ENCODE measurements at places on chromosomes 1 and 21. TPM values are rescaled to one million over a fixed set of nuclear protein-coding genes. Genes with fewer than 3 reads are reported as not detected.

DNA sequence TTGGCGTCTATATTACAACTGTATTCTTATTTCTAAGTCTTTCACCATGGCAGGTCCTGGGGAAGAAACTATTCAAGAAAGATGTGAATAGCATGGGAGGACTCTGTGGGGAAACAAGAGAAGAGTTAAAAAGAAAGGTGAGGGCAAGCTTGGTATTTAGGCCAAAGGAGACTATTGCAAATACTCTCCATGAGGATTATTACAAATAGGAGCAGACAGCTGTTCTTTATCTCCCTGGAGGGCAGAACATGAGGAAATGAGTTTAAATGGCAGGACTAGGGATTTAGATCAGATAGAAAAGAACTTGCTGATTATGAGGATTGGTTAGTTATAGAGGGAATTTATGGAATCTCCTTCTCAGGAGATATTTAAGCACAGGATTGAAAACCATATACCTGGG lies 186.8 kb downstream of the CDC7 start:
- no peak overlapping the region for H3K4me3 ChIP-seq
- H3K36me3 ChIP-seq = peaks cover 4% of the 10 kb centered on the region
- H3K27ac ChIP-seq = no peak overlapping the region
- no peak for DNase-seq

Gene TEX35
- total RNA-seq = not detected

Gene TBX19
- 1.2 TPM for total RNA-seq

Gene PLA2G2D
- not detected for total RNA-seq

Gene OLIG1
- not detected for total RNA-seq

DNA sequence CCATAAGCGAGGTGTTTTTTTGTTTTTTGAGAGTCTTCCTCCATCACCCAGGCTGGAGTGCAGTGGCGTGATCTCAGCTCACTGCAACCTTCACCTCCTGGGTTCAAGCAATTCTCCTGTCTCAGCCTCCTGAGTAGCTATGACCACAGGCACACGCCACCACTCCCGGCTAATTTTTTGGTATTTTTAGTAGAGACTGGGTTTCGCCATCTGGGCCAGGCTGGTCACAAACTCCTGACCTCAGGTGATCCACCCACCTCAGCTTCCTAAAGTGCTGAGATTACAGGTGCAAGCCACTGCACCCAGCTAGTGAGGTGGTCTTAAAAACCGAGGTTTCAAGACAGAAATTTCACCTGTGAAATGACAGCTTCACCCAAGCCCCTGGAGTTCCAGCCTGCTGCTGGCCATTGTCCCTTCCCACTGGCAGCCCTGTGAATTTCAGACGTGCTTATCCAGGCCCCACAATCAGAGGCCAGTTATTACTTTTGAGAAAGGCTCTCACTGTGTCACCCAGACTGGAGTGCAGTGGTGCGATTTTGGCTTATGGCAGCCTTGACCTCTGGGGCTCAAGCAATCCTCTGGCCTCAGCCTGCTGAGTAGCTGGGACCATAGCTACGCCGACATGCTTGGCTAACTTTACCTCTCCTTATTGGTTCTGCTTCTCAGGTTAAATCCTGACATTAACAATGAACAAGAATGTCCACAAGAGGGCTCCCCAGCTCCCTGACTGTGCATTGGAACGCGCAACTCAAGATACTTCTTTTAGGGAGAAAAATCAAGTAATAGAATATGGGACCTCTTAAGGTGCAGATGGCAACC lies 19.4 kb downstream of the ENO1 start:
- H3K4me3 ChIP-seq = no peak overlapping the region
- no peaks in the 10 kb centered on the region for H3K4me1 ChIP-seq
- H3K36me3 ChIP-seq = peaks cover 62% of the 10 kb centered on the region
- peak overlapping the region; percentile 22 for H3K27ac ChIP-seq

Gene OLIG2
- total RNA-seq = not detected

DNA sequence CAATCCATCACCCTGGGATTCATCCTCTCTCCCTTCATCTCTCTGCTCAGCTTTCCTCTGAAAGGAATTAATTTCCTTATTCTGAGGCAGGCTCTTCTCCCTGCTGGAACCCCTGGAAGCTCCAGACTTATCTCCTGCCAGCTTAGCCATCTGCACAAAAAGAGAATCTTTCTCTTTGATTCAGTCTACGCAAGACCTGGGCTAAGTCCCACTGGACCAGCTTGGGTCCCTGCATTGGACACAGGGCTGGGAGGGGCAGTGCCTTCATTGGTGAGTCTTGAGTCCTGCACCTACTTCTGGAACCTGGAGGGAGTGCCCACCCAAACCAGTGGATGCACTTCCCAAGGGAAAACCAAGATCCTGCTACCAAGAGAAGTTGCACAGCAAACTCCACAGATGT lies 271.7 kb upstream of the CSF3R start:
- no peaks in the 10 kb centered on the region for H3K27me3 ChIP-seq
- no peaks in the 10 kb centered on the region for H3K36me3 ChIP-seq
- DNase-seq = no peak
- H3K27ac ChIP-seq = no peak overlapping the region

Gene NBPF19
- 7.7 TPM for total RNA-seq

Gene UBQLN4
- 19.0 TPM for total RNA-seq

Gene THEM5
- total RNA-seq = not detected

Gene DR1
- 68.8 TPM for total RNA-seq

Gene IL22RA1
- total RNA-seq = not detected

GRCh38 chr1:241844593-241844992 lies 3.4 kb upstream of the EXO1 start:
- H3K27me3 ChIP-seq = no peaks in the 10 kb centered on the region
- no peak overlapping the region for H3K4me3 ChIP-seq
- H3K27ac ChIP-seq = no peak overlapping the region
- no peak for DNase-seq

DNA sequence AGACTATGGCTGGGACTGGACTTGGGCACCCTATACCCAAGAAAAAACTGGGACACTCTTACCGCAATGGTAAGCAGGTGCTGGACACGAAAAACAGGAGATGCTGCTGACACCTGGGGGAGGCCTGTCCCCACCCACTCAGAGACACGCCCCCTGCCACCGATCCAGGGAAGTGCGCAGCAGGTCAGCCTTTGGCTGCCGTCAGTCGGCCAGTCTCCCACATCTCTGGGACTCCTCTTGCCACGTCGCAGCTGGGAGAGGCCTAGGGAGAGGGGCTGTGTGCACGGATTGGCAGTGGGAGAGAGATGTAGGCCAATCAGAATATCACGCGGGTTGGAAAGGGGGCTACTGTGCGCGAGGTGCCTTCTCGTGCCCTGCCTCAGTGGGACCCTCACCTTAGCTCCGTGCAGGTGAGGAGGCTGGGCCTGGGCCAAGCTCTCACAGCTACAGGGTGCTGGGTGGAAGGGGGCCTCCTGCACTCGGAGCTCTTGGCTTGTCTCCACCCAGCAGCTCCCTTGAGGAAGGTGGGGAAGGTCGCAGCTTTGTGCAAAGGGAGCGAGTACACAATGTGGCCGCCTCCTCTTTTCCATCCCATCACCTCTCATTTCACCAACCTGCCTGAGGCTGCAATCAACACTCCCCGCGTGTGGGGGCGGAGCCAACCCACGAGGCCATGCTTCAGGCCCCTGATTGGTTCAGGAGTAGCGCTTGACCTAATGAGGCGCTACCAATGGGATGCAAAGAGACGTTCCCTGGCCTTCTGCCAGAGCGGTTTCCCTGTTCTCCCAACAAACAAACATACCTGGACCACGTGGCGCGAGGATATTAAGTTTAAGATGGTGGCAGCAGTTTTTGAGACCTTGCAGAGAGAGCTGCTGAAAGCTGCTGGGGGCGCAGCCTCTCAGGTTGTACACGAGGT lies 25.7 kb upstream of the LDLRAP1 start:
- H3K4me3 ChIP-seq = no peak overlapping the region
- no peaks in the 10 kb centered on the region for H3K4me1 ChIP-seq
- H3K27me3 ChIP-seq = no peaks in the 10 kb centered on the region
- no peaks in the 10 kb centered on the region for H3K36me3 ChIP-seq
- no peak for DNase-seq

GRCh38 chr1:30420519-30421050 lies 302.8 kb downstream of the MATN1 start:
- no peaks in the 10 kb centered on the region for H3K36me3 ChIP-seq
- H3K27me3 ChIP-seq = no peaks in the 10 kb centered on the region
- no peak for DNase-seq
- H3K27ac ChIP-seq = no peak overlapping the region
- no peaks in the 10 kb centered on the region for H3K4me1 ChIP-seq
- no peak overlapping the region for H3K4me3 ChIP-seq

- no peak for DNase-seq
- no peak overlapping the region for H3K27ac ChIP-seq
- H3K36me3 ChIP-seq = peaks cover 7% of the 10 kb centered on the region
- no peak overlapping the region for H3K4me3 ChIP-seq
- no peaks in the 10 kb centered on the region for H3K27me3 ChIP-seq
Observed at GRCh38 chr1:26790551-26790953, 2.8 kb downstream of the PIGV start.

DNA sequence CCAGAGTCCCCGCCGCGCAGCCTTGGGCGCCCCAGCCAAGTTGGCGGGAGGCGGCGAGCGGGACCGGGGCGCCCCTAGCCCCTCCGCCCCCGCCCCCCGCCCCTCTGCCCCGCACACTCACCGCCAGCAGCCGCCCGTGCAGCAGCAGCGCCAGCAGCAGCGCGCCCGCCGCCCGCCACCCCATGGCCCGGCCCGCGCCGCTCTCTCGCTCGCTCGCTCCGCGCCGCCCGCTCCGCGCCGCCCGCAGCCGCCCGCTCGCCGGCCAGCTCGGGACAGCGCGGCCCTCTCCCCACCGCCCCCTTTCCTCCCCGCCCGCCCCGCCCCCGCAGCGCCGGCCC lies at the start of gene HSPG2:
Gene HSPG2 (minus strand): TSS at position 277 of the 338 bp plus-strand sequence. CDS start 93 bp downstream, at position 184.
- H3K36me3 ChIP-seq = no peaks in the 10 kb centered on the region
- H3K4me3 ChIP-seq = peak within 1 kb of the TSS; percentile 89
- peak within 1 kb of the TSS; percentile 100 for H3K27ac ChIP-seq
- DNase-seq = no peak

Gene TMEM125
- not detected for total RNA-seq

DNA sequence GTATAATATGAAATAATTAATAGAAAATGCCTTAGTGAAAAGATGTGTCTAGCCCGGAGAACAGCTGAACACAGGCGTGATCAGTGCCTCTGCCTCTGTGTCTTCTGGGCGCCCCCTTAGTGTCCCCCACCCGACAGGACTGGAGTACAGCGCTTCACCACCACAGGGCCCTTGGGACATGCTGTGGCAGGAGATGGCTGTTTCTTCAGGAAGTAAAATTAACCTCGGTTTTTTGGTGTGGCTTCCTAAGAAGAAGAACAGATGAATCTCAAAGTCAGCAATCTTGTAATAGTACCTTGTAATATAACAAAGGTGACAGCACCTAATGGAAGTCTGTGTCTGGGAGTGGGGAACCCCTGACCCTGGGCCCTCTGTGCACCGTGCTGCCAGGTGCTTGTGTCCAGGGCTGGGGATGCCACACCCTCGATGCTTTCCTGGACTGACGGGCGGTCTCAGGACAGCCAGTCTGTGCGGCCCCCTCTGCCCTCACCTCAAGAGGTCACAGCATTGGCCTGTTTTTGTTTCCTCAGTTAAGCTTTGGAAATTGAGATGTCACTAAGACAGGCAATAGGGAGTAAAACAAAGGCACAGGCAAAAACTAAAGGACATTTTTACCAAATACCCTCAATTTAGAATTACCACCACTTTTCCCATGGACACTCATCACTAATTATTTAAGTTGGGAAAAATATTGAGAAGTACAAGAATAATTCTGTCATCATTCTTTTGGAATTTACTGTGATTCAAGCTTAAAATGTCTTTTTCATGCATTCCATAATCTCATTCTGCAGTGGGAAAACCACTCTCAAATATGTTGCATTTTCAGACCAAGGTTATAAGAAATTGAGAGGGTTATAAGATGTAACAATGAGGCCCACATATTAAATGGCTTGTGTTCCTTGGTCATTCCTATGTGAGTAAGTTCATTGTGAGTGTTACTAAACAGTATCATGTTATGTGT lies 79.3 kb downstream of the ADARB1 start:
- peak; percentile 64 for DNase-seq
- H3K36me3 ChIP-seq = no peaks in the 10 kb centered on the region
- no peaks in the 10 kb centered on the region for H3K27me3 ChIP-seq
- H3K4me3 ChIP-seq = peak overlapping the region; percentile 15
- peak overlapping the region; percentile 76 for H3K27ac ChIP-seq
- H3K4me1 ChIP-seq = peaks cover 21% of the 10 kb centered on the region

Gene NFIA
- 3.4 TPM for total RNA-seq

DNA sequence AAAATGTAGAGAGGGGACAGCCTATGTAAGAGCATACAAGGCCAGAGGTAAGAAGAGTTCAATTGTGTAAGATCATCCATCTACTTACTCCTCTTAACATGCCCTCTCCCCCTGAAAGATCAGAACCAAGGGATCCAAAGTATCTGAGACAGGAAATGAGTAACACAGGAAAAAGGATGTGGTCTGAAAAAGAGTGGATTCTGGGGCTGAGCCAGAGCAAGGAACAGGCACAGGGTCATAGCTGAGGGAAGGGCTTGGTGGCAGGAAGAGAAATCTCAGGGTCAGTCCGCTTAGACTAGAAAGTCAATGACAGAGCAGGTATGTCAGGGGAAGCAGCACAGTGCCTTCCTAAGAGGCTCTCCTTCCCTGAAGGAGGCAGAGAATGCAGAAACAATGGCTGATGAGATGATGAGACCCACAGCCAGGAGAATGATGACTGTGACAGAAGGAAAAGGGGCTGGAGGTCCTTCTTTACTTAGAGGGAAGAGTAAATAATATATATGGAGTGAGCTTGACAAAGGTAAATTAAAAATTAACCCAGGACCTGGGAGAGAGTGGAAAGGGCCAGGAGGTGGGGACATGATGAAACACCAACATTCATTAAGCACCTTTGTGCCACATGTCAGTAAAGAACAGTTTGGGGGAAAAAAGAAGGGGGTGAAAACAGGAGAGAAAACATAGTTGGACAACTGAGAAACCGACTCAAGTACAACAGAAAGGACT lies 26.2 kb upstream of the A3GALT2 start:
- H3K36me3 ChIP-seq = peaks cover 18% of the 10 kb centered on the region
- peak overlapping the region; percentile 83 for H3K27ac ChIP-seq
- H3K4me1 ChIP-seq = peaks cover 59% of the 10 kb centered on the region
- peak; percentile 84 for DNase-seq
- no peaks in the 10 kb centered on the region for H3K27me3 ChIP-seq

Measured in GM23248 (cell line).